NCI-H2171 (cell line): ENCODE measurements at places on chromosomes 3 and 15.

DNA sequence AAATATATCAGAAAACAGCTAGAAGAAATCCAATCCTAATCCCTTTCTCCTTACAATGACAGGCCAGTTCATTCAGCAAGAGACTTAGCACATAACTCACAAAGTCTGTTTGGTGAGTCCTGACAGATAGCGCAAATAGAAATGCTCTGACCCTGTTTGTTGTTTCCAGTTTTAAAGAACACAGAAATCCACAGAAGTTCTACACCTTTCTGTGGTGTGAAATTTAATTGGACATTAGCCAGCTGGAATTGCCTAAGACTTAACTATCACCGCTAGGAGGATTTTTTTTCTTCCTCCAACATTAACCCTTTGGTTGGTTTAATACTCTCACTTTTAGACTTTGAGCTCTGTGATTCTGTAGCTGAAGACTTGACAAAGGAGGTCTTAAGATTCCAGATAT is 30.8 kb downstream of the HDC start:
- DNase-seq, result no peak

GRCh38 chr15:96538491-96538890 is 208.0 kb downstream of the NR2F2 start:
- no peak for DNase-seq

DNA sequence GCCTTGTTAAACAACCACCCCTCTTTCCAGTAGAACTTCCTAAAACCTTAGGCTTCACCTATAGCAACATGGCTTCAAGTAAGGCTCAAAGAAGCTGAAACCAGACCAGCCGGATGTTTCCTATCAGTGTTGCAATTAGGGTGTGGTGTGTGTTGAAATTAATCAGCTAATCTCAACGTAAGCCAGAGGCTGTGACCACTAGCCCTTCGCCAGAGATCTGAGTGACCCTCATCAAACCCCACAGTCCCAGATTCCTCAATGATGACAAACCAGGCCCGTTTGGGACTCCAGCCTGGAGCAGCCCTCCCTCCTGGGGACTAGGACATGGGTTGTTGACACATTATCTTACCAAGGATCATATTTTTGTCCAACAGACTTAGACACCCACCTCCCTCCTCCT is 27.3 kb downstream of the CYP11A1 start:
- no peak for DNase-seq

DNA sequence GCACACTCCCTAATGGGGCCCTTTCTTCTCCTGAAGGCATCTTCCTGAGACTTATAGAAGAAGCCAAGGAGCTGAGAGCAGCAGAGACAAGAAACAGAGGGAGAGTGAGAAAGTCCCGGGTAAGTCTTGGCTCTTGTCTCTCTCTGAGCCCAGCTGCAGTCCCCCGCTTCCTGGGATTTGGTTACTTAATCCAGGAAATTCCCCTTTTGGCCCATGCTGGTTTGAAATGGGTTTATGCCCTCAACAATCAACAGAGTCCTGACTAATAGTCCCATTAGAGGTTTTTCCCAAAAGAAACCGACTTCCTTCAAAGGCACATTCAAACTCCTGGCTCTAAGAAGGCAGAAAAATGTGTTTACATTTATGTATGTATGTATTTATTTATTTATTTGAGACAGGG is 22.0 kb downstream of the TMEM158 start:
- no peak for DNase-seq

DNA sequence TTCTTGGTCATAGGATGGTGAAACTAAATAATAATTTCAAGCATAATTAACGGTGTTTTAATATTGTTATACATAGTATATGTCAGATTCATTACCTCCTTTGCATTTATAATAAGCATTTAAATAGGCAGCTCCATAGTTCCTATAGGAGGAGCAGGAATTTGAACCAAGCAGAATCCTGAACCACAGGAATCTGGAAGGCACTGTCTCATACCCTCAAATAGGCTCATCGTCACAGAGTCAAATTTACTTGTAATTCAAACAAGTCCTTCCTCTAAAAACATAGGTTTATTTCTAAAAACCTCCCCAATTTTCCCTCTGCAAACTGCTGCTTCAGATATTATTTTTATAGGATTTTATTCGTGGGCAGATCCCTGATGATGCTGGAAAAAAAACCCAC is 376.3 kb upstream of the ARHGEF26 start:
- DNase-seq, result no peak

DNA sequence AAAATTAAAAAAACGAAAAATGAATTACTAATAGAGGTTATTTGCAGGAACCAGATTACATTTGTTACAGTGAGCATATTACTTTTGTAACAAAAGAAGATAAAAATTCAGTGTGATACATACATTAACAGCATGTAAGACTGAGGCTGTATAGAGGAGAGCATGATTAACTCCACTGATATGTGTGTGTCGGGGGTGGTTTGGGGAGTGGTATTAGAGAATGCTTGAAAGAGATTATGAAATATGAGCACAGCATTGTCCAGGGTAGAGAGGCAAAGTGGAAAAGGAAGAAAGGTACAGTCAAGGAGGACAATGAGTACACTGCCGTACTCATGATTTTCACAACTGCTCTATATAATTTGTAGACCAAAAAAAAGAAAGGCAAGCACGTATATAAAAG is 62.9 kb upstream of the LRRFIP2 start:
- DNase-seq, result no peak

DNA sequence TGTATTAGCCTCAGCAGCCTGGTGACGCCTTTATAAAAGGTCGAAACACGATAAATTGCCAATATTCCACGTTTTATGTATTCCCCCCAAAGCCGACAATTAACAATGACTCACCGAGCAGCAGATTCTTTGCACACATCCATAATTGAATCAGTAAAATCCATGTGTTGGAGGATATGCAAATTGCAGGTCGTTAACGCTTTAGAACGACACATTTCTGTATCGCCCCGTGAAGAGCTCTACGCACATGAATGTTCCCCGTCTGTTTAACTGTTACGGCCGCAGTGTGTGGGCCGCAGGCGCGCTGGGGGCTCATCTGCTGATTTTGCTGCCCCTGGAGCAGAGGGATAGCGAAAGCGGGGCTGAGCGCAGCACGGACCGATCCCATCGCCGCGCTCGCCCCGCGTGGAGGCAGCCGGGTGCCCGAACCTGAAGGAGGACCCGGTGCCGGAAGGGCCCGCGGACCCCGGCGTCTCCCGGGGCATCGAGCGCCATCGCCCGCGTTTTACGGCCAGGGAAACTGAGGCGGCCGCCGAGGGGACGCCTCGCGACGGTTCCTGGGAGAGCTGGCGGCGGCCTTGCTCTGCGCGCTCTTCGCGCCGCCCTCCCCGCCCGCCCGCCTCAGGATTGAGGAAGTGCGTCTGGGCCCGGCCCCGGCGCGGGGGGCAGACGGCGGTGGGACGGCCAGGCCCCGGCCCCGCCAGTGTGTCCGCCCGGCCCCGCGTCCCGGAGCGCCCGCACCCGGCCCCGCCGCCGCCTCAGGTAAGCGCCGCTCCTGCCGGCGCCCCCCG is at the start of gene LRRK1:
LRRK1 (plus strand) TSS at position 668 of the 791 bp plus-strand sequence. CDS start 5,276 bp downstream, outside the sequence.
- peak; percentile 36 for DNase-seq

GRCh38 chr3:182735672-182736071 is 57.6 kb upstream of the ATP11B start:
- no peak for DNase-seq

GRCh38 chr3:186990878-186991308 is 60.6 kb downstream of the ST6GAL1 start:
- no peak for DNase-seq

DNA sequence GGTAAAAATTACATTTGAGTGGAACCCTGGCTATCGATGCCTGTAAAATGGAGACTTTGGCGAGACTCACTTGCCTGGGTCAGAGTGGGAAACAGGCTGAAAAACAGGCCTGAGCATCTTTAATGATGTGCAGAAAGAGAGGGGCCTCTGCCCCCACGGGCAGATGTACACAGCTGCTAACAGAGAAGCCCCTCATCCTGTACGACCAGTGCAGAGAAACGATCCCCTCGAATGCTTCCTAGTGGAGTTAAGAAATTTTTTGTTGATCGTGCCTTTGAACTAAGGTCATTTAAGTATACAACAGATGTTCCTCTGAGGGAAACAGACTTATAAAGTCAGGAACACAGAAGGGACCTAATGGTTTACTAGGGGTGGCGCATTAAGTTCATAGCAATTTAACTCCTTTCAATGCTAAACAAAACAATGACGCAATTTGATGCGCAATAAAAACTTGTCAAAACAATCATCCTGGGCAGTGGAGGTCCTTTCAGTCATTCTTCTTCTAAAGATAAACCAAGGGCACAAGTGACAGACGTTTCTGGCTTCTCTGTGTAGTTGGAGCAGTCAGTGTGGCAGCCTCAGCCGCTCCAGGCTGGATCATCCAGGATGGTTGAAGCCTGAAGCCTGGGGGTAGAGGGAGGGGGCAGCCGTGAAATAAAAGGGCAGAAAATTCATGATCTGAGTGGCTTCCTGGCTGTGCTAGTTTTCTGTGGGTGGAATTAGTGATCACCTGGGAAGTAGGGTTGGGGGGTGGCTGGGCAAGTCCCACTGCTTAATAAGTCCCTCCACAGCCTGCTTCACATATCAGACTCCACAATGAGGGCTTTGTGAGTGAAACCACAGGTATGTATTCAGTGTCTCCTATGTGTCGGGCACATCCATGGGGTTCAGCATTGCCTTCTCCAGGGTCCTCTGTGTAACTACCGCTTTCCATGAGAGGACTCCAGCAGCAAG is 50.8 kb upstream of the MRPS22 start:
- DNase-seq, result no peak

DNA sequence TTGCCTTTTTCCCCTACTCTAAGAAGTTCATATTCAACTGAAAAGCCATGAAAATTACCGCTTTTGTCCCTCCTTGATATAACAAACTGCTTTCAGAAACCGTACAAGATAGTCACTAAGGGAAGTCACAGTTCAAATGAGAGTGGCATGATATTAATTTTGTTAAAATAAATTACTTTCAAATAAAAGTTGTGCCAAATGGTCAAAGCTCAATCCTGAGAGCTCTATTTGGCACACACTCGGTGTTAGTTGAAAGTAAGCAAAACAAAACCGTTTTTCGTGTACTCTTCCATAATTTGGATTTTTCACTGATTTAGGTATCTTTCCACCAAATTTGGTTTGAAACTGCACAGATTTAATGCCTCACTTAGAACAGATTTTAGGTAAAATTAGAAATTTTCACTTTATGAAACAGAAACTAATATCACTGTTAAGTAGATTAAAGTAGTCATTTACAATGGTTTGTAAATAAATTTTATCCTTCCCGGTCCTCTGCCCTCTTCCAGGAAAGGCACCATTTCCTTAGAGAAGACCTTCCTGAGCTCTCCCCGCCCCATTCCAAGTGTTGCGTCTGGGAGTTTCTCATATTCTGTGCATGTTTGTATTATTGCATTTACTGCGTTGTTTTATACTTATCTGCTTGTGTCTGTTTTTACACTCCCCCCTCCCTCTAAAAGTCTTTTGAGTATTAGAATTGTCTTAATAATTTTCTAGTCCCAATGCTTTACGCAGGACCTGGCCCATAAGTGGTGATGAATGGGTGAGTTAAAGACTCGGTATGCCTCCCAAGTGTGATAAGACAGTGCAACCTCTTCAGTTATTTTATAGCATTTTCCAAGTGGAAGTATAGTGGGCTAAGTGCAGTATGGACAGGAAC is 853 bp downstream of the TCAIM start:
- DNase-seq, result no peak

- no peak for DNase-seq
These were observed at the start of gene SLC49A4 for GRCh38 chr3:122794779-122795673. TSS of gene SLC49A4 (plus strand) at chr3:122795069. CDS start at chr3:122795193, 124 bp downstream.

DNA sequence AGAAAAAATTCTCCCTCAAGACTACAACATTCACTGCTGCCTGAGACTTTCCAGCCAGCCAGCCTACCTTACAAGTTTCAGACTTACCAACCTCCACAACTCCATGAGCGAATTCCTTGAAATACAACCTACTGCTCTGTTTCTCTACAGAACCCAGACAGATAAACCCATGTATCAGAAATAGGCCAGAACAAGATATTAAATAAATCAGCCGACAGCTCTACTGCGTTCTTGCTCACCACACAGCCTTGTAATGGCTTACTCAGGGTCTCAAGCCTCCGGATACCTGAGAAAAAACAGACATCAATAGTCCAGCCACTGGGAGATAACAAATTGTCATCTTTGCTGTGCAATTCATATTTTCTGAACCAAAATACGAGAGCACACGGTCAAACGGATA is 43.6 kb upstream of the LIPC start:
- DNase-seq, result no peak

- no peak for DNase-seq
These were observed 16.0 kb upstream of the RNU6-1 start for GRCh38 chr15:67855842-67856241.
